ENCODE measurements at places on chromosomes 2 and 18.

- no peak for DNase-seq
Observed at GRCh38 chr2:66692521-66693054, 257.7 kb downstream of the MEIS1 start.

DNA sequence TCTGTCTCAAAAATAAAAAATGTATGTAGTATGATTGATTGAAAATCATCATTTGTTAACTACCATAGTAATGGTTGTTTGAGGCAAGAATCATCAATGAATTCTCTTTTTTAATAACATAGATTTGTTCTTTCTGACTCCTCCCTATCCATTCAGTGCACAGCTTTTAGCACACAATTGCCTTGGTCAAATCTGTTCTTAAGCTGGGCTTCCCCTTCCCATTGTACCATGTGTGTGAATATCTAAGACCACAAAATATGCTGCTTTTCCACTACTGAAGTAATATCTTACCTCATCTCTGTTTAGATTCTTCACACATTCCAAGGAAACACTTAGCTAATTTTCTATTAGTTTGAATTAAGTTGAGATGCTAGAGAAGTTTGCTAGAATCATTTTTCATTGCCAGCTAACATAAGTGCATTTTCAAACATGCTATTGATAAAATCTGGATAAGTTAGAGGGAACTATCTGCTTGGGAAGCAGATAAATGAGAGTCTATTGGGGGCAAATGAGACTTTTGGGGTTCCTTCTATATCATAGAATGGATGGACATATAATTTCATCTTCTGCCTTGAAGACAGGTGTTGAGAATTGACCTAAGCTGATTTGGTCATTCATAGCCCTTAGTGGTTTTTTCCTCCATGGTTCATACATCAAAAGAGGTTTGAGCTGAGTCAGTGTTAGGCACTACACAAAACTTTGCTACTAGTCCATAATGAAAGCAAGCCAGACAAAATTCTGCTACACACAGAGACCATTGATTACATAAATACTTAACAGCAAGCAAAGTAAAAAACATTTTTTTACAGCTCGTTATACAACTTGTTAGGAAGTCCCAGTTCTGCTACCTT lies 231.9 kb downstream of the PLCL1 start:
- DNase-seq = no peak

DNA sequence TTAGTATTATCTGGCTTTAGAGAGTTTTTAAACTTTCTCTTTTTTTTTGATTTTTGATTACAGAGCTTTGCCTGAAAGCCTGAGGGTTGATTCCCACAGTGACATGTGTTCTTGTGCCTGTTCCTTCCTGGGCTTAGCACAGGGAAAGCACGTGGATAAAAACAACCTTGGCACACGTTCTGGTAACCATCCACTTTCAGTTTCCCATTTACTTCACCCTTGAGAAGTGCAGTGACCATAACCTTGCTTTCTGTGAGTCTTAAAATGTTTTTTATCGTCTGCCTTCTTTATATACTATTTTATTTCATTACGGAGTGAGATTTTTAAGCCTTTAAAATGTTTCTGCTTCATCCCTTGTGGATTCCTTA lies 11.5 kb downstream of the CD226 start:
- no peak for DNase-seq

GRCh38 chr2:230968921-230969658 lies 26.8 kb upstream of the SPATA3 start:
- DNase-seq = no peak

DNA sequence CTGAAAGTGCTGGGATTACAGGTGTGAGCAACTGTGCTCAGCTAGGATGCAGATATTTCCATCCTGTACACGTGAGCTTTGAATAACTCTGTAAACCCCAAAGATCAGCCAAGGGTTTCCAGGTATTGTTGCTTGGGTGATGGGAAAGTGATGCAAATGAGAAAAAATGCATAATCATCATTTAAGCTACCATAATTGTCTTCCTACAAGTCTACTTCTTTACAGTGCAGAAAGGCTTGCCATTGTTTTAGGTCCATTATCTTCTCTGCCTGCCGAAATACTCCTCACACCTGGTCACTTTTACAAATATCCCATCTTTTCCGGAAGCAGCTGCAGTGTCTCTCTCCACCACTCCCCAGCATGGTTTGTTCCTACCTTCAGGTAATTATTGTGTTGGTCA lies 259.8 kb upstream of the CCDC68 start:
- no peak for DNase-seq

DNA sequence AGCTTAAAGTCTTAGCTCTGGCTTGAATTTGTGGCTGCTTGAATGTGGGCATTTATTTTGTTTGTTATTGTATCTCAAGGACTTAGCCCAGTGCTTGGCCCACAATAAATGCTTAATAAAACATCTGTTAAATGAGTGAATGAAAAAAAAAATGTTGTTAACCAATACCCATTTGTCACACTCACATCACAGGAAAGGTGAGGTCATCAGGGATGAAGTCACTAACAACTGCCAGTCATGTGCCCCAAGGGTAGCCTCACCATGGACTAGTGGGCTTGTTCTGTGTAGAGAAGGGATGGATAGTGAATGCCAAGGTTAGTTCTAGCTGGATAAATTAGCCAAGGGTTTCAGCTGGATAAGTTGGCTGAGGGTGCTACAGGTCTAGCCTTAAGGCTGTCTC lies 3.0 kb downstream of the NRBP1 start:
- DNase-seq = peak; percentile 31

DNA sequence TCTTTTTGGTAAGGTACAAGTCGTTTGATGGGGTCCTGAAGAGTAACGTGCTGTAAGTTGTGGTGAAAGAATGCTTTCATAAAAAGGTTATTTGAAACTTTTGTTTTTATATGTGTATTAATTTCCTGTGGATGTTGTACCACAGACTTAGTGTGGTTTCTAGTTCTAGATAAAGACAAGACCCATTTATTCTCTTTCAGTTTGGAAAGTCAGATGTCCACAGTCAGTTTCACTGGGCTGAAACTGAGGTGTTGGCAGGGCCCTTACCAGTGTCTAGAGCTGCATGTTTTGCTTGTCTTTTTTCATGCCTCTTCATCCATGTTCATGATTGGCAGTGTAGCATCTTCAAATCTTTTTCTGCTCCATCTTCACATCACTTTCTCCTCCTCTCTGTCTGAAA lies 22.1 kb upstream of the DOCK10 start:
- DNase-seq = no peak

GRCh38 chr2:239259603-239260298 lies 141.1 kb downstream of the HDAC4 start:
- no peak for DNase-seq

DNA sequence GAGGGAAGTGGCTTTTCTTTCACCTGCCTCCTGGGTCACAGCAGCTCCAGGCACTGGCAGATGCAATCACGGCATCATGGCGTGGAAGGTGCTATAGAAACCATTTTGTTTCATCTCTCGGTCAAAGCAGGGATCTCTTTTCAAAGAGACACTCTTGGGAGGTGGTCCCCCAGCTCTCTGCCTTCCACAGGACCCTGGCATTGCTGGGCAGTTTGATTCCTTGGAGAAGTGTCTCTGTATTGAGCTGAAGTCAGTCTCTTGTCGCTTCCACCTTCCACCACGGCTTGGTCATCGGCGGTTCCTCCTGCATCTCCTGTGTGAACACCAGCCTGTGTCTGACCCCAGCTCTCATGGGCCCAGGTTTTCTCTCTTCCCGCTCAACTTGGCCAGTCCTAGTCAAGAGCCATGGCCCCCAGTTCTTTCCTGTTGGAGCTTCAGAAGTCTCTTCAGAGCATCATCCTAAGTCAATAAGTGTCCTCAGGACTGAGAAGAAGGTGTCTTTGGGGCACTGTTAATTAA lies 42.3 kb upstream of the HDAC4 start:
- DNase-seq = no peak

GRCh38 chr2:218002143-218002844 lies 501 bp downstream of the TNS1 start:
- no peak for DNase-seq

DNA sequence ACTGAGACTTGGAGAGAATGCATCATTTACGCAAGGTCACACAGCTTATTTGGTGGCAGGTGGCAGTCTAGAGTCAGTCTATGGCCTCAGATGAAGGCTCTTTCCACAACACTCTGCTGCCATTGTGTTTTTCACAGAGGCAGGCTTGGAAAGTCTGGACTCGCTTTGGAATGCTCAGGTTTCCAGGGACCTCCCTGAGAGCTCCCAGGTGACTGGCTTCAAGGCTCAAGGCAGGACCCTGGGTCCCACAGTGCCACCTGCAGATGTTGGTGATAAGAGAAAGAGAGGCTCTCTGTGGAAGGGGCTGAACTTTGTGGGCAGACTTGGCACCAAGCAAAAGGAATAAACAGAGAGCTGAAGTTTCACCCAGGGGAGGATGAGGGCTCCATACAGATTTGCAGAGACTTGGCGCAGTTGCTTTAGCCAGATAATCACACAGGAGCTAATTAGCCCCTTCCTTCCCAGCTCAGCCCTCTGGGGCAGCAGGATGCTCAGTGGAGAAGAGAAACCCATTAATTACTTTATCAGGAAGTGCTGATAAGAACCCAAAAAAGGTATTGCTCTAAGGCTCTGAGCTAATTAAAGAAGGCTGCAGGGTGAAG lies 103.5 kb downstream of the LBH start:
- DNase-seq = no peak

DNA sequence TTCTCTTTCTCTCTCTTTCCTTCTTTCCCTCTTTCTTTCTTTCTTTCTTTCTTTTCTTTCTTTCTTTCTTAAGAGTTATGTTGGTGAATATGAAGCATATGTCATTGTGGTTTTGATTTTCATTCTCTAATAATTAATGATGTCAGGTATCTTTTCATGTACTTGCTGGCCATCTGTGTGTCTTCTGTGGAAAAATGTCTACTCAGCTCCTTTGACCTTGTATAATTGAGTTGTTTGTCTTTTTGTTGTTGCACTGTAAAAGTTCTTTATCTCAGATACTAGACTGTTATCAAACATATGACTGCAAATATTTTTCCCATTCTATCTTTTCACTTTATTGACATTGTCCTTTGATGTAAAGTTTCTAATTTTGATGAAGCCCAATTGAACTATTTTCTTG lies 645.1 kb downstream of the CNTNAP5 start:
- DNase-seq = no peak

DNA sequence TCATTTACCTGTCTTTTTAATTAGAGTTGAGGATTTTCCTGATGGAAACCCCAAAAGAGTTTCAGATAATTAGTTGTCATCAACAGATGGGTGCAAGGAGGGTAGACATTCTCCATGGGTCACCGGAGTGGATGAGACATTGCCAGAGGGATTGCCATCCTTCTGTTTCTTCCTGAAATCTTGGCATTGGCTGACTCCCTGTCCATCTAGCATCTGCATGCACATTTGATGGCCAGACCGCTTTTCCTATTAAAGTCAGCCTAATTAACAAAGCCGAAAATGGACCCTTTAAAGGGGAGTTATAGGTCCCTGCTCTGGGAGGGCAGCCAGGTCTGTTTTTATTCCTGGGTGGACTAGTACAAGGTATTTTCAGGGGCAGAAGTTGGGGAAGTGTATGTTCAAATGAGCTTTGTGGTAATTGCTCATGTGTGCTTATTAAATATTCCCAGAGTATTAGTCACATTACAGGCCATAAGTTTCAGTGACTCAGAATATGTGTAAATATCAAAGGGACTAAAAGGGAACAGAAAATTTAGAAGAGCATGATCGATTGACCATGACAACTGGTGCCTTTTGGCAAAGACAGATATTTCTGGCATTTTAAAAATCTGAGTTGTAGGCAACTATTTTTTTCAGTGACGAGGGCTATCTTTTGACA lies 209.8 kb downstream of the PHLPP1 start:
- no peak for DNase-seq

GRCh38 chr2:202716953-202717597 lies 82.3 kb downstream of the FAM117B start:
- no peak for DNase-seq

GRCh38 chr2:181070119-181070835 lies 89.9 kb downstream of the UBE2E3 start:
- no peak for DNase-seq

DNA sequence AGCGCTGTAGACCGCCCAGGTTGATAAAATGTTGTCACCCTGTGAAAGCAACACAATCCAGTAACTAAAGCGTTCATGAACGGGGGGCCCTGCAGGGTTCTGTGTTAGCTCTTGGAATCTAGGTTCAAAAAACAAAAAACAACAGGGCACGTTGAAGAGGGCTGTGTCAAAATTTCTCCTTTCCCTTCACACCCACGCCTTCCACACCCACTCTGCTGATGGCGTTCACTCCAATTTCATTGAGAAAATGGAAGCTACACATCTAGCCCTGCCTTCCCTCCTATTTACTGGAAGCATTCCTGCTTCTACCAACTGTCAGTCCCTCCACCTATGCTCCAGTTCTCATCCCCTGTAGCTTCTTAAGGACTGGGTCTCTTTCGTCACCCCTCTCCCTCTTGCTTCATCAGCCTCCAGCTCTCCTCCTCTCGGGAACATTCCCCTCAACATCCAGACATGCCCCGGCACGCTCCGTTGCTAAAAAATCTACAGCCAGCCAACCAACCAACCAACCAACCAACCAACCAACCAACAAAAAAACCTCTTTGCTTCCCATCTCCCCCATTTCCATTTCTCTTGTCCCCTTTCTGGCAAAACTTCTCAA lies 98.4 kb upstream of the SP3 start:
- DNase-seq = no peak
